ENCODE measurements at places on chromosomes 16 and 17. TPM values are rescaled to one million over a fixed set of nuclear protein-coding genes. Genes with fewer than 3 reads are reported as not detected.

Gene TP53TG3B
- total RNA-seq: not detected

Gene TRPV3
- 6.2 TPM for total RNA-seq

Gene CDH1
- 119 TPM for total RNA-seq

Gene KCNJ12
- 1.6 TPM for total RNA-seq

Gene ABCA5
- total RNA-seq: 9.4 TPM

Gene PERCC1
- not detected for total RNA-seq

Gene KRT25
- not detected for total RNA-seq

GRCh38 chr17:17216776-17217175, 10.6 kb upstream of the PLD6 start:
- H3K27me3 ChIP-seq: no peaks in the 10 kb centered on the region
- no peak overlapping the region for H3K27ac ChIP-seq
- no peak for DNase-seq
- H3K36me3 ChIP-seq: peaks cover 73% of the 10 kb centered on the region
- no peak overlapping the region for H3K4me3 ChIP-seq
- no peaks in the 10 kb centered on the region for H3K4me1 ChIP-seq

DNA sequence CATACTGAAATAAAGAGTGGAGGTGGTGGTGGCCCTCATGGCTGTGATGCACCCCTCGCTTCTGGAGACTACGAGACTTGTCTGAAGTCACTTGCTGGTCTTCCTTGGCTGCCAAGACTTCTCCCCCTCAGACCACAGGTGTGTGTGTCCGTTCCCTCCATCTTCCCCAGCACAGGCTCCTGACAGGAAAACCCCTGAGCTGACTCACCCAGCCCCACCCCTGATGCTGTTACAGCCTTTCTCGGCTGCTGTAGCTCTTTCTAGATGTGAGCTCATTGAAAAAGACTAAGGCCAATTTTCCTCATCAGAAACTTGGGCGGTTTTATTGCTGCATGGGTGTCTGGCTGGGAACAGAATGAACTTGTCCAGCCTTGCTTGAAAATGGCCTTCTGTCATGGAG, 296.9 kb downstream of the TMEM114 start:
- no peak overlapping the region for H3K4me3 ChIP-seq
- DNase-seq: no peak
- H3K4me1 ChIP-seq: no peaks in the 10 kb centered on the region

DNA sequence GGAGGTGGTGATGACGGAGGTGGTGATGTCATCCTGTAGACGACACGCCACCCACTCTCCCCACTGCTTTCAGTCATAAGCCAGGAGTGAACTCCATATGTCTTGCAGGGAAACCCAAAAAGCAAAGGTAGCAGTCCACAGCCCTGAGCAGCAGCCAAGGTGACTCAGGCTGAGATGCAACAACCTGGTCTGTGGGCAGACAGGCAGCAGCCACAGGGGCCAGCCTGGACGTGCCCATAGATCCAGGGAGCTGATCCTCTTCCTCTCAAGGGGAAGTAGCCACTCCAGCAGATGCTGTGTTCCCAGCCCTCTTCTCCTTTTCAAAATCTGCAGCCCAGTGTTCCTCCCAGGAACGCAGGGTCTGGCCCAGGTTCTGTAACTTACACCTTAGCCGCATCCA, 17.3 kb upstream of the CIITA start:
- H3K27me3 ChIP-seq: no peaks in the 10 kb centered on the region
- H3K4me1 ChIP-seq: peaks cover 4% of the 10 kb centered on the region
- H3K27ac ChIP-seq: no peak overlapping the region
- DNase-seq: no peak
- no peak overlapping the region for H3K4me3 ChIP-seq

- no peak overlapping the region for H3K4me3 ChIP-seq
- no peak overlapping the region for H3K27ac ChIP-seq
- no peaks in the 10 kb centered on the region for H3K27me3 ChIP-seq
- H3K36me3 ChIP-seq: no peaks in the 10 kb centered on the region
- peaks cover 18% of the 10 kb centered on the region for H3K4me1 ChIP-seq
- no peak for DNase-seq
Observed at GRCh38 chr17:59433586-59433985, 102.1 kb downstream of the YPEL2 start.

- no peaks in the 10 kb centered on the region for H3K4me1 ChIP-seq
- H3K27me3 ChIP-seq: no peaks in the 10 kb centered on the region
- peaks cover 12% of the 10 kb centered on the region for H3K36me3 ChIP-seq
- H3K27ac ChIP-seq: no peak overlapping the region
Observed at GRCh38 chr16:81931927-81932326, 79.3 kb downstream of the SDR42E1 start.

GRCh38 chr17:74196541-74197317, 6.7 kb upstream of the RPL38 start:
- H3K36me3 ChIP-seq: no peaks in the 10 kb centered on the region
- peaks cover 17% of the 10 kb centered on the region for H3K27me3 ChIP-seq
- H3K4me3 ChIP-seq: no peak overlapping the region
- no peak for DNase-seq

DNA sequence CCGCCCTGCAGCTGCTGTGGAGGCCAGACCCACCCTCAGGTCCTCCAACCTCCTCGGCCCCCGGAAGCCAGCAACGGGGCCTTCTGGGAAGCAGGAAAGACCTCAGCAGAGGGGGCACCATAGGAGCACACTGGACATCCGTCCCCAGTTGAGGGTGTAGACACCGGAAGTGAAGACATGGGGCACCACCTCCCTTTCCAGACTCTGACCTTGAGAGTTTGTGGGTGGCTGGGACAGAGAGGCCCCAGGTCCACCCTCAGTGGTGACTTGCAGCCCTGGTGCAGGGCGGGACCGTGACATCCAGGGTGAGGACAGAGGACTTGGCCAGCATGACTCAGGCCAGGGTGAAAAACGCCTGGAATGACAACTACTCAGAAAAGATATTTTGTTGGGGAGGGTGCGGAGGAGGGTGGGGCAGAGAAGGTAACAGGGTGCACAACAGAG, 19.9 kb downstream of the CEP295NL start:
- no peak for DNase-seq
- H3K4me1 ChIP-seq: peaks cover 6% of the 10 kb centered on the region
- no peak overlapping the region for H3K4me3 ChIP-seq

GRCh38 chr16:87922250-87922871, 14.0 kb downstream of the CA5A start:
- no peaks in the 10 kb centered on the region for H3K4me1 ChIP-seq
- no peak overlapping the region for H3K27ac ChIP-seq
- DNase-seq: no peak
- no peaks in the 10 kb centered on the region for H3K36me3 ChIP-seq
- H3K4me3 ChIP-seq: no peak overlapping the region

- H3K4me1 ChIP-seq: no peaks in the 10 kb centered on the region
- peaks cover 32% of the 10 kb centered on the region for H3K27me3 ChIP-seq
- no peak overlapping the region for H3K27ac ChIP-seq
Observed at GRCh38 chr17:7289256-7290032, 5.0 kb downstream of the YBX2 start.

DNA sequence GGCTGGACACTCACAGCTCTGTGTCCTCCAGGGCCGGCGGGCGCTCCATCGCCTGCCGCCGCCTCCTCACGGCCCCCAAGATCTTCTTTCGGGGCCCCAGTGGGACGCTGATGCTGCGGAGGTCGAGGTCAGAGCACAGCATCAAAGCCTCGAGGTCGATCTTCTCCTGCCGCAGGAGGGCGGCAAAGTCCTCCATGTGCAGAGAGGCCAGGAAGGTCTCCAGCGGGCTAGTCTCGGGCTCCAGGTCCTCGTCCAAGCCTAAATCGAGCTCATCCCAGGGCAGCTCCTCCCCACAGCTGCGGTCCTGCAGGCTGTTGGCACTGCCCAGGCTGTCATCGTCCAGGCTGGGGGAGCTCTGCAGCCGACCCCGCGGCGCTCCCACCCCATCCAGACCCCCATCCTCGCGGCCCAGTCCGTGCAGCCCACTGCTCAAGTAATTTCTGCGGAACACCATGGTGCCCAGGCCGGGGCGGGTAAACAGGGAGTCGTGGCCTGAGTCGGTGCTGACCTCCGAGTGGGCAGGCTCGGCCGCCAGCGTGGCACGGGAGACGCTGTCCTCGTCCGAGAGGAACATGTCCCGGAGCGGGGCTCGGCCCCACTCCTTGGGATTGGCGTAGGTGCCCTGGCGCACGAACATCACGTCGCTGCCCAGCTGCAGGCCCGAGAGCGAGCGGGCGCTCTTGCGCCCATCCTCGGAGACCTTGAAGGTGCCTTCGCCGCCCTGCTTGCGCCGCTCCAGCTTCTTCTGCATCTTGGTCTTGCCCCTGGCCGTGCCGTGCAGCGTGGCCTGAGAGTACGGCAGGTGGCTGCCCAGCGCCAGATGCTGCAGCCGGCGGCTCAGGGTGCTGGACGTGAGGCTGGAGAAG, 3.4 kb downstream of the USH1G start:
- H3K4me1 ChIP-seq: no peaks in the 10 kb centered on the region
- no peak overlapping the region for H3K27ac ChIP-seq
- DNase-seq: peak; percentile 93
- peaks cover 33% of the 10 kb centered on the region for H3K27me3 ChIP-seq

DNA sequence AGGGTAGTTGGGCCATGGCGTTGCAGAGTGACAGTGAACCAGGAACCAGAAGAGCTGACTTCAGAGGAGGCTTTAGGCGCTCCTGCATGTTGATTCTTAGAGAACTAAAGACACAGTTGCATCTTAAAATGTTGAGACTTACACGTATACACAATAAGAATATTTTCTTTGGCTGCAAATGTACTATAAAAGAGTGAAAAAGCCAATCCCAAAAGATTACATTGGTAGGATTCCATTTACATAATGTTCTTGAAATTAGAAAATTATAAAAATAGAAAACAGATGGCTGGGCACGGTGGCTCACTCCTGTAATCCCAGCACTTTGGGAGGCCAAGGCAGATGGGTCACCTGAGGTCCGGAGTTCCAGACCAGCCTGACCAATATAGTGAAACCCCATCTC, 738.8 kb downstream of the WWOX start:
- H3K27ac ChIP-seq: no peak overlapping the region
- H3K4me3 ChIP-seq: no peak overlapping the region
- H3K36me3 ChIP-seq: no peaks in the 10 kb centered on the region
- no peaks in the 10 kb centered on the region for H3K27me3 ChIP-seq

DNA sequence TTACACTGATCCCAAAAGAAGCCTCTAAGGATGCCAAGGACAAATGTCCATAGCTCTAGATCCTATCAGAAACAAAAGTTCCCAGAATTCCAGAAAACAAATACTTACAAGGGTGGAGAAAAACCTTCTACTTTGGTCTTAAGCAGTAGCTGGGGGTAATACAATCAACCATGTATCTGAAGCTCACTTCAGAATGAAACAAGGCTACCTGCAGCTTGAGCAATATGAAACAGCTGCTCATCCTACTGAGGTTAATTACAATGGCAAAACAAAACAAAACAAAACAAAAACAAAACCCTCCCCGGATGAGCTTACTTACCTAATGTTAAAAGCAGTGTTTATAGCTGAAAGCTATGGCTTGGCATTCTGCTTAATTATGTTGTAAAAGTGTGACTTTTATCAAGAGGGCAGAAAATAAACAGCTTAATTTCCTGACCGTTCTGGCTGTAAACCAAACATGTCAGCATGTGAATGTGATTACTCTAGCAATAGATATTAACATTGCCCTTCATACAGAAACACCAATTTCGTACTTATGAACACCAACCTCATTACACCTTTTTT, 10.5 kb downstream of the PDZD9 start:
- DNase-seq: no peak
- H3K27ac ChIP-seq: no peak overlapping the region
- no peaks in the 10 kb centered on the region for H3K27me3 ChIP-seq
- H3K4me1 ChIP-seq: no peaks in the 10 kb centered on the region

DNA sequence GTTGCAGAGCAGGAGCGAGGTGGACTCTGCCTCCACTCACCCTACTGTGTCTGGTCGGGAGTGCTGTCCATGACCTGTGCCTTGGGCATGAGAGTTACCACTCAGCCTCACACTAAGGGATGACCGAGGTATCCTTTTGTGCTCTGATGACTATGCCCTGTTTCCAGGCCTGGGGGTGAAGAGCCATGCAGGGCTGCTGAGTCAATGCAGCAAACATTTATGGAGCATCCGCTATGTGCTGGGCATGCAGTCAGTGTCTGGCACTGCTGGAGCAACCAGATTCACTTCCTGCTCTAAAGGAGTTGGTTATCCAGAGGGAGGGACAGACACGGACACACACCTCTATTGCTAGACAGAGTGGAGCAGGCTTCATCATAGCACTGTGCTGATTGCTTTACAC, 7.6 kb upstream of the HNF1B start:
- no peak overlapping the region for H3K27ac ChIP-seq
- peaks cover under 1% of the 10 kb centered on the region for H3K4me1 ChIP-seq
- no peaks in the 10 kb centered on the region for H3K27me3 ChIP-seq
- no peak for DNase-seq

GRCh38 chr17:80774146-80774545, 217.5 kb upstream of the CHMP6 start:
- no peaks in the 10 kb centered on the region for H3K4me1 ChIP-seq
- H3K4me3 ChIP-seq: no peak overlapping the region
- no peaks in the 10 kb centered on the region for H3K27me3 ChIP-seq
- no peak for DNase-seq
- peak overlapping the region; percentile 86 for H3K27ac ChIP-seq

DNA sequence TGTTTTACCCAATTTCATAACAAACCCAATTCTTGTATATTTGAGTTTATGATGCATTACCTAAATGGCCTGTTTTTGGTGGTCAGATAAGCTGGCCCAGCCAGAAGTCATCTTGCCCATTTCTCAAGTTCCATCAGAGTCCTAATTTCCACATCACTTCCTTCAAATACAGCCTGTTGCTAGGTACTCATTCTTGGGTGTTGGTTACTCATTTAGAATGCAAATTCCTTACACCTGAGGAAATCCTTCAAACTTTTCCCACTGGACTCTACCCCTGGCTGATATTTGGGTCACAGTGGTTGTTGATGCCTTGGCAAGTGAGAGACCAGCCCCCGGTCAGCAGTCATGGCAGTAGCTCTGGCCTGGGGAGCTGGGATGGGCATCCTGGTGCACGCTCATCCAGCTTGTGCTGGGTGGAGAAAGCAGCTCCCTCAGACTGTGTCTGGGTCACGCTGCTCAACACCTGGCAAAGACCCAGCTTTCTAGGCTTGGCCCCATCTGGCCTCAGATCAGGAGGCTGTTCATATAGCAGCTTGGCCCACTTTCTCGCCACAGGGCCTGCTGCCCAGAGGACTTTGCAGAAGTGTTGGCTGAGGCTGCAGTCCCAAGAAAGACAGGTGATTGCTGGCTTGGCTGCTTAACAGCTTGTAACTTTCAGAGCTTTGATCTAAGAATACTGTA, 25.8 kb downstream of the WSB1 start:
- H3K27me3 ChIP-seq: no peaks in the 10 kb centered on the region
- no peak overlapping the region for H3K4me3 ChIP-seq
- H3K36me3 ChIP-seq: peaks cover 35% of the 10 kb centered on the region
- H3K4me1 ChIP-seq: no peaks in the 10 kb centered on the region
- no peak for DNase-seq

All from endodermal cell (in vitro differentiated cells).